ENCODE measurements at places on chromosomes 3 and 15.

DNA sequence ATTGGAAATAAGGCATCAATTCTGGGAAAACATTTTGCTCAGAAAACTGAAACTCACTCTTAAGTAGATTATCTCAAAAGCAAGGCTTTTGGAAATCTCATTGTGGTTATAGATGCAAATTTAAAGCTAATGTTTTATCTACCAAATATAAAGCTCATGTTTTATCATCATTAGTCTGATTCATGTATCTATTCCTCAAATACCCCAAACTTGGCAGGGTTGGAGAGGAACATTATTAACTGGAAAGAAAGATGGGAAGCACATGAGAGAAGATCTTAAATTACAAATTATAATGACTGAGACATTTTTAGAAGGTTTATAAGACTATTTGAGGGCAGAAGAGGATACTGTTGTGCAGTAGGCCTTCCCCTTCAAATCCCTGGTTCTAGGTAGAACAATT lies 137.3 kb upstream of the TGFBR2 start:
- no peak for DNase-seq

GRCh38 chr3:136018876-136019275 lies 53.3 kb downstream of the PPP2R3A start:
- no peak for DNase-seq

GRCh38 chr15:42031198-42031915 lies 10.5 kb upstream of the PLA2G4E start:
- no peak for DNase-seq

- no peak for DNase-seq
Observed at GRCh38 chr3:59798372-59799086, 748.7 kb upstream of the CFAP20DC start.

GRCh38 chr15:66180531-66181097 lies 72.9 kb downstream of the MEGF11 start:
- DNase-seq = no peak

DNA sequence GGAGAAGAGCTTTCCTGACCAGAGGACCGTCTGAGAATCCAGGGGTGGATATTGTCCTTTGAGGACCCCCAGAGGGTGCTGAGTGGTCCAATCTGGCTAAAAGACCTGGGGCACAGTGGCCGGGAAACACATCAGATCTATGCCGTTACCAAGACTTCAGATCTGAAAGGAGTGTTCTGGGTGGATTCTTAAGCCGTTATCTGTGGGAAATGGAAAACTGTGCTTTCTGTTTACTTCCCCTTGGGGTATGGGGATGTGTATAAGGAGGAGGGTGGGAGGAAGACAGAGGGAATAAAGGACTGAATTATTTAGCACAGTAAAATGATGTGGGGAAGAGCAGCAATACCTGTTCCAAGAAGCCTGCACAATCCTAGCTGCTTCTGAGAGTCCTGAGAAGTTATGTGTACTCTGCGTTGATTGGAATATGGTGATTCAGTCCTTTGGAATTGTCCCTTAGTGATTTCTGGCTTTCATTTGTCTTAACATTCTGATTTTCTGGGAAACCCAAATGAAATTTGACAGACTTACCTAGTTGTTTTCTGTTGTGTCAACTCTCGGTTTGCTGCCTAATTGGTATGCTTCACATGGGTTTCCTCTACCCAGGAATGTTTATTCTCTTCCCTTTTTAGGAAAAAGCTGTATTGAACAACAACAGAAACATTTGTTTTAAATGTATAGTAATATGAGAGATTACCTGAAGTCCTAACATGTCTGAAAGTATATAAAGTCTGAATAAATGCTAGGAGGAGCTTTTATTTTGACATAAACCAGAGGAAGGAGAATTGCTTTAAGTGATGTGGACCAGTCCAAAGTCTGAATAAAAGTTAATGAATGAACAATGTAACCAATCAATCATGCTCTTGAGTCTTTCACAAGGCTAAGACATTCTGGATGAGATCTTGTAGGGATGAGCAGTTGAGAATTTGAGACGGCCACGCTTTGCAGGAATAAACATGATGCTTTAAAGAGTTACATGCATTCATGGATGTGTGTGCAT lies 427.1 kb upstream of the C2CD4B start:
- DNase-seq = no peak

DNA sequence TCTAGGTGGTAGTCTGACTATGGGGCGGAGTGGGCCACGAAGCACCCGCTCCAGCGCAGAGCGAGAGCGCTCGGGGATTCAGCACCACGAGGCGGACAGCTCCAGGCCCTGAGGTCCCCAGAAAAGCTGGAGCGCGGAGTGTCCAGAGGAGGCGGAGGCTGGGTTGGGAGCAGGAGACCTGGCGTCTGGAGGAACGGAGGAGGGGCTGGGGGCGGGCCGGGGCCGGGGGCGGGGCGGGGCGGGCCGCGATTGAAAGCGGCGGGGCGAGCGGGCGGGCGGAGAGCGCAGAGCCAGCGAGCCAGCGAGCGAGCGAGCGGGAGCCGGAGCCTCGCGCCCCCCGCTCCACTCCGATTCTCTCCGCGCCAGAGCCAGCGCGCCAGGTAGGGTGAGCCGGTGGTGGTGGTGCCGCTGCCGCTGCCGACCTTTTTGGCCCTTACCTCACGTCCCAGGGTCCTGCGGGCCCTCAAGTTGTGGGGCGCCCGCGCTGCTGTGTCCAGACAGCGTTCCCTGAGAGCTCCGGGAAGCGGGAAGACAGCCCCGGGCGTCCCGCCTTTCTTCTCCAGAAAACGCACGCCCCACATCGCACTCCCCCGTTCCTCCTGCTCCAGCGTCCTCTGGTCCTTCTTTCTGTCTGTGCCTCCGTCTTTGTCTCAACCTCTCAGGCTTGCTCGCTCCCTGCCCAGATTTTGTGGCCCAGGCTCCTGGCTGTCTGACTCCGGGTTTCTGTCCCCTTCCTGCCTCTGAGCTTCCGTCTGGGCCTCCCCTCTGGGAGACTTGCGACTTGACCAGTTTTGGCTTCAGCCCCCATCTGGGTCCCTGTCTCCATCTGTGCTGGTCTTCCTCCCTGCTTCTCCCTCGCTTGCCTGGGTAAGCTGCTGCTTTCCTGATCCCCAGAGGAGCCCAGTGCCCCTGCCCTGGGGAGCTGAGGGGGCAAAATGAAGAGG lies at the start of gene GRM2:
Gene GRM2 (plus strand): TSS at position 281 of the 944 bp plus-strand sequence. CDS start 1,916 bp downstream, outside the sequence.
- peak; percentile 11 for DNase-seq

- no peak for DNase-seq
Observed at GRCh38 chr3:60046210-60046609, 996.4 kb upstream of the CFAP20DC start.

GRCh38 chr3:15754047-15754446 lies 43.7 kb downstream of the ANKRD28 start:
- DNase-seq = no peak

GRCh38 chr15:53548236-53548635 lies 211.2 kb downstream of the WDR72 start:
- no peak for DNase-seq

DNA sequence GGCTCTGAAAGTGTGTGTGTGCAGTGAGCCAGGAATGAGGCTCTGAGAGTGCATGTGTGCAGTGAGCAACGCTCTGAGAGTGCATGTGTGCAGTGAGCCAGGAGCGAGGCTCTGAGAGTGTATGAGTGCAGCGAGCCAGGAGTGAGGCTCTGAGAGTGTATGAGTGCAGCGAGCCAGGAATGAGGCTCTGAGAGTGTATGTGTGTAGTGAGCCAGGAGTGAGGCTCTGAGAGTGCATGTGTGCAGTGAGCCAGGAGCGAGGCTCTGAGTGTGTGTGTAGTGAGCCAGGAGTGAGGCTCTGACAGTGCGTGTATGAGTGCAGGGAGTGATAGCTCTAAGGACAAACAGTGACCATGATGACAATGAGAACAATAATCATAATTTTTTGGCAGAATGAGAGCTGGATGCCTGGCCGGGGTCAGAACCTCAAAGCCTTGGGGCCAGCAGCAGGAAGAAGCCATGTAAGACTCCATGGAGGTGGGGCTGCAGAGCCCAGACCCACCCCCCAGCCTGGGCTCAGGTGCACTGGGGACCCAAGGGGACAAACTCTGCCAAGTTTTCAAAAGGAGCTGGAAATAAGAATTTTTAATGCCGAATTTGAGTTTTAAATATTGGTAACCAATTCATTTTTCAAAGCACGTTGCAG lies 85.7 kb upstream of the PRR20G start:
- DNase-seq = no peak

DNA sequence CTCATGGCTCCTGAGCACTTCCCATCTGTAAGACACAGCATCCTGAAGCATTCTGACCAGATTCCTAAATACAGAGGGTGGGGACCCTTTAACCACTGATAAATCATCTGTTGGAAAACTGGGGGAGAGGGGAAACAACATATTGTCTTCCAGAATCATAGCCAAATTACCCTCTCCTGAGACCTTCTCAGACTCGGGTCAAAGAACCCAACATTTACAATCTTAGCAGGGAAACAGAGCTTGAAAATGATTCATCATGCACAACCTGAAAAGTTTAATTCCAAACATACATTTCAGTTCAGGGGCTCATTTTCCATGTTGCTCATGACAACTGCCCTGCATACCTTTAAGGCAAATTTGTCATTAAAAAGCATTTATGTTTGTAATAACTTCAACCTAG lies 48.5 kb upstream of the TSPAN3 start:
- no peak for DNase-seq

DNA sequence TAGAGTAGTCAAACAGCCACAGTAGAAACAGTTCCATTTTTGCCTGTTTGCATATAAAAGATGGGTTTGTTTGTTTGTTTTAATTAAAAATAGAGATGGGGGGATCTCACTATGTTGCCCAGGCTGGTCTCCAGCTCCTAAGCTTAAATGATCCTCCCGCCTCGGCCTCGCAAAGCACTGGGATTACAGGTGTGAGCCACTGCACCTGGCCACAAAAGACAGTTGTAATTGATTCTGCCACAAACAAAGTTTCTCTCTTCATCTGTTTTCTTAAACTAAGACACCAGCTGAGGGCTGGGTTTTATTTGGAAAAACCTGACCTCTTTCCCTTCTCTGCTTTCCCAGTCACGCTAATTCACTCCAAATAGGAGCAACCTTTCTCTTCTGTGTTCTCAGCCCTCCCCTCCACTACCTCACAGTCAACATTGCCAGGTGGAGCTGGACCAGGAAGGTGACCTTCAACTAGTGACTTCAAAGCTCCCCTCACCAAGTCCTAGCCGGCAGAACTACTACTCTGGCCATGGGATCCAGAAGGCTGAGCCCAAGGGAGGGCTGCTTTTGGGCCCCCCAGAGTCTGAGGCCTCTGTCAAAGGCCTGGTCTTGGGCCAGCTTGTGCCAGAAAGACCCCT lies 1.5 kb upstream of the IDH2 start:
- no peak for DNase-seq

GRCh38 chr3:152471814-152472671 lies 203.3 kb downstream of the MBNL1 start:
- DNase-seq = peak; percentile 79

DNA sequence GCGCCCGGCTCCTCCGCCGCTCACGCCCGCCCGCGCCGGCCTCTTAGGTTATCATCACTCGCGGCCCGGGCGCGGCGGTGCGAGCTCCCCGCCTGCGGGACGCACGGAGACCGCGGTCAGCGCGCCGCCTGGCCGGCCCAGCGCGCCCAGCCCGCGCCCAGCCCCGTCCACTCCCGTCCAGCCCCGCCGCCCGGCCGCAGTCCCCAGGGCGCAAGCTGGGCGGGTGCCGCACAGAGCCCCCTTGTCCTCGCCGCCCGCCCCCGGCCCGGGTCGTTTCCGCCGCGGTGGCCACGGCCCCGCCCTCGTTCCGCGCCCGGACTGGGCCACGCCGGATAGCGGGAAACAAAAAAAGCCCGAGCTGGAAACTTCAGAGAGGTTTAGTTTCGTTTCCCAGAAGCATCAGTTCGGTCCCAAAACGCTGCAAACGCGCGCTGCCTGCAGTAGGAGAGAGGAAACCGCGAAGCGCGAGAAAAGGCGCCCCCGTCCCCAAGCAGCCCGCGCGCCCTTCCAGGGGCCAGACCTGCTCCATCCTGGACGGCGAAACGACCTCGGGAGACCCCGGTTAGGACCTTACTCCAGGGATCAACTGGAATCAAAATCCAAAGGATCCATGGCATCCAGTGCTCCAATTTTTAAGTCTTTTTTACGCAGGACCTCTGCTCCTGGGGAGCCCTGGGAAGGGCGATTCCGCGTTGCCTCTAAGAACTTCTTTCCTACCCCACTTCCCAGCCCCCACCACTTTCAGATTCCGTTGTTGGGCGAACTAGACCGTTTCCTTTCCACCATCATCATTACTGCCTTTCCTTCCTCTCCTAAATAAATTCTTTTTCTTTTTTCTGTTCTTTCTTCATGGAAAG lies at the start of gene ATP10A:
Gene ATP10A (minus strand): TSS at position 217 of the 857 bp plus-strand sequence. CDS start 231 bp downstream, outside the sequence.
- DNase-seq = peak; percentile 57

- DNase-seq = no peak
Observed at GRCh38 chr3:17505856-17506255, 236.6 kb downstream of the TBC1D5 start.

- DNase-seq = no peak
Observed at GRCh38 chr3:79960594-79960993, 192.8 kb upstream of the ROBO1 start.

DNA sequence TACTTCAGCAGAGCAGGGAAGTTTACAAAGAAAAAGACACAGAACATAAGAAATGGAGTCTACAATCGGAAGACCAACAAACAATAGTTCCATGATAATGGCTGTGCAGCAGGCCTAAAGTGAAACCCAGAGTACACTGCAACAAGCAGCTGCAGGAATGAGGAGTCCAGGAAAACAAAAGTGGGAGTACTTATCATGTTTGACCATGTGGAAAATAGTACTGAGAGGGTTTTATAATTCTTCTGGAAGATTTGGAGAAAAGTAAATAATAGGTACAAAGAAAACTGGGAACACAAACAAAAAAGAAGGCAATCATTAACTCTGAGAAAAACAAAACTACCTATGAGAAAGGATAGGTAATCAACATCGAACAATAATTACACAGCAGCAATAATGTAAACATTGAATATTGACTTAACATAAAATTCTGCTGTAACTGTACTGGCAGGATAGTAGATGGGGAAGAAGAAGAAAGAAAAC lies 87.5 kb downstream of the NEK10 start:
- no peak for DNase-seq
